ENCODE measurements at places on chromosomes 16 and 17.

DNA sequence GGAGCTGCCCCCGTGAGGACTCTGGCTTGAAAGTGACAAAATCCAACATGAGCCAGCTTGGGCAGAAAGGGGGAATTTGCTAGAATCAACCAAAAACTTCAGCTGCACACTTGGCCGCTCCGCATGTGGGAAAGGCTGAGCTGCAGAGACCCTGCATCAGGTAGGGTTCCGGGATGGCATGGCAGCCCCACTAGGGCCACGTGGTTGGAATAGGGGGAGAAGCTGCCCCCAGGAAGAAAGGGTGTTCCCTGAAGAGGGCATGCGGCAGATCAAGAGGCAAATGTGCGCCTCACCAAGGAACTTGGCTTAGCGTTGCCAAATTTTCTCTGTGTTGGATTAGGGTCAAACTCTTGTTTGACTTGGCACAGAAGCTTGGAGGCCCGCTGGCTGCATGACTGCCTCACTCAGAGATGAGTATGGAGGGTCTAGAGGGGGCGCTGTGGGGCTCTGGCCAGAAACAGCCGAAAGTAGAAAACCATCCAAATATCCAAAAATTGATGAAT lies 29.2 kb upstream of the WFIKKN2 start:
- no peak for DNase-seq

DNA sequence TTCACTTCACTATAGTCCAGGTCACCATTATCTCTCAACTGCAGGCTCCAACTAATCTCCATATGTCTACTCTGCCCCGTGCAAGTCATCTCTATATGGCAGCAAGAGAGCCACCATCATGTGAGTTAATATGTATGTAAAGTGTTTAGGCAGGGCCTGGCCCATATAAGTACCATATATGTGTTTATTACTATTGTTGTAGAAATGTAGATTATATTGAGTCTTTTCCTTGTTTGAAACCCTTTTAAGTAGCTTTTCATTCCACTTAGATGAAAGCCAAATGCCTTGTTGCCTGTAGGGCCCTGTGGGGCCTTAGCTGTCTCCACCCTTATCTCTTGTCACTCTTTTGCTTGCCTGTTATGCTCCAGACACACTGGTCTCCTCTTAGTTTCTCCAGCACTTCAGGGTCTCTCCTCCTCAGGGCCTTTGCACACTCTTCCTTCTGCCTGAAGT lies 164.0 kb downstream of the PHKB start:
- DNase-seq: no peak

DNA sequence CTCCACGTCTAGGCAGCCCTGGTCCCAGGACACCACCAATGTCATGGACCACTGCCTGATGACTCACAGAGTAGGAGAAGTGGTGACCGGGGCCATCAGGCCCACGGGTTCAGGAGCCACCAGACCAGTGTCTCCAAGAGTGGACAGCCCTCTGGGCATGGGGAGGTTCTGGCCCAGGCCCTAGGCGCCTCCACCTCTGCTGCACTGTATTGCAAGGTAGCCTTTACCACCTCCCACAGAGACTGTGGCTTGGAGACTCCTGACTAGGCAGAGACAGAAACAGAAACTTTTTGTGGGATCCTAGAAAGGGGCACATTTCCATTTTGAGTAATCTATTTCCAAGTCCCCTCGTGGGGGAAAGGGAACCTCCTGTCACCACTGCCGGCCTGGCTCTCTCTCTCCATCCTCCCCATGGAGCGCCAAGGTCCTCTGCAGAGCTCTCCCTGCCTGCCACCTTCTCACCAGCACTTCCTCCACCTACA lies 2.9 kb downstream of the CDIP1 start:
- no peak for DNase-seq

DNA sequence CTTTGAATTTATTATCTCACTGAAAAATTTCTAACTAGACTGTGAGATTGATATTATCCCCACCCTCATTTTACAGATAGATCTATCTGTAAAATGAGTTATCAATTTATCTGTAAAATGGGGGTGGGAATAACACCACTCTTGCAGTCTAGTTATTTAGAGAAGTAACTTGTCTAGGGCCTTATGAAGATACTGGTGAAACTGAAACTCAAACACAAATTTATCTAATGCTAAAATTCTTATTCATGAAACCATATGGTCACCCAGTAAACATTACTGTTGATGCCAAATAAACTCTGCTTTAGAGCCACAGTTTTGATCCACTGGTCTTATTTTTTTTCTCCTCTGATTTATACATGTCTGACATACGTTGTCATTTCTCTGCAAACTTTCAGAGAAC lies 52.1 kb upstream of the SMIM36 start:
- no peak for DNase-seq

- no peak for DNase-seq
Observed at GRCh38 chr17:10116267-10116666, 82.1 kb downstream of the GAS7 start.

GRCh38 chr16:75058806-75059205 lies 57.8 kb downstream of the LDHD start:
- no peak for DNase-seq

DNA sequence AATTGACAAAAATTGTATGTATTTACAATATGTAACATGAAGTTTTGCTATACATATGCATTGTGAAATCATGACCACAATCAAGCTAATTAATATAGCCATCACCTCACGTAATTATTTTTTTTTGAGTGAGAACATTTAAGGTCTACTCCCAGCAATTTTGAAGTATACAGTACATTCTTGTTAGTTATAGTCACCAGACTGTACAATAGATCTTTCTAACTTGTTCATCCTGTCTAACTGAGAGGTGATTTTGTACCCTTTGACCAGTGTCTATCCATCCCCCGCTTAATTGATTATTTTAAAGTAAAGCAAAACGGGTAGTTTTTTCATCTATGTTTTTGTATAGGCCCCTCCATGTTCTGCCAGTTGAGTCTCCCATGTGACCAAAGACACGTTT lies 30.3 kb downstream of the NTN1 start:
- no peak for DNase-seq

GRCh38 chr17:5843366-5844026 lies 226.7 kb upstream of the WSCD1 start:
- no peak for DNase-seq

DNA sequence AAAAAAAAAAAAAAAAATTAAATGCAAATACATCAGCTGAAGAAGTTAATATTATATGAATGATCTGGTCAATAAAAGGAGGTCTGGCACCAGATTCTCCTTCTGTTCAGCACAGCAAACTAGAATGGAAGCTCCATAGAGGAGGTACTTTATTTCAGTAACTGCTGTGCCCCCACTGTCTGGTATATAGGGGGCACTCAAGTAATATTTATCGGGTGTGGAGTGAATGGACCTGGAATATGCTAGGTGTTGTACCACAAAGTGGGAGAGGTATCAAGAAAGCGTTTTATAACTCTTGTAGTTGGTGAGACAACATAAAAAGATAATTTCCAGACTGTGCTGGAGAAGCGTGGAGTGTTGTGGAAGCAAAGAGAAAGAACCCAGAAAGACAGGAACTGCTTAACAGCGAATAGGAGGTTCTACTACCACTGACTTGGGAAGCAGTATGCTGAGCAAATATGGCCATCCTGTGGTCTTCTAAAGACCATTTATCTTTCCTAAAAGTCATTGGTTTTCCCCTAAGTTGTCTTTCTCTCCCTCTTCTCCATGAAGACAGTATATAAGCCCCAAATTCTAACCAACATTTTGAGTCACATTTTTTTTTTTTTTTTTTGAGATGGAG lies 12.2 kb upstream of the PRKCA start:
- DNase-seq: no peak

- no peak for DNase-seq
Observed at GRCh38 chr16:47578573-47578972, 117.4 kb downstream of the PHKB start.

DNA sequence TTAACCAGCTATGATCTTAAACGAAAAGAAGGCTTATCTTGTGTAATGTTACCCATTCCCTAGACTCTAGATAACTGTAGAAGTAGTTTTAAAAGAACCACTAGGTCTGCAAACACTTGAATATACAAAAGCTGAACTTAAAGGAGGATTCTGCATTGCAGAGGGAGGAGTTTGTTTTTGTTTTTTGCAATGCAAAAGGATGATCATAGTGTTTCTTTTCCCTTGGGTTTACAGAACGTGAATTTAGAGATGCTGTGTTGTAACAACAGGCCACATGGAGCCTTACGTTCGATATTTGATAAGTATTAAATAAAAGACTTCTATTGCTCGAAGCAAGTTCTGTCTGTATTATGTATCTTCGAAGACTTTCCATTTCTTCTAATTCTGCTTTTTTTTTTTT lies 77.6 kb downstream of the CHD9 start:
- DNase-seq: no peak

DNA sequence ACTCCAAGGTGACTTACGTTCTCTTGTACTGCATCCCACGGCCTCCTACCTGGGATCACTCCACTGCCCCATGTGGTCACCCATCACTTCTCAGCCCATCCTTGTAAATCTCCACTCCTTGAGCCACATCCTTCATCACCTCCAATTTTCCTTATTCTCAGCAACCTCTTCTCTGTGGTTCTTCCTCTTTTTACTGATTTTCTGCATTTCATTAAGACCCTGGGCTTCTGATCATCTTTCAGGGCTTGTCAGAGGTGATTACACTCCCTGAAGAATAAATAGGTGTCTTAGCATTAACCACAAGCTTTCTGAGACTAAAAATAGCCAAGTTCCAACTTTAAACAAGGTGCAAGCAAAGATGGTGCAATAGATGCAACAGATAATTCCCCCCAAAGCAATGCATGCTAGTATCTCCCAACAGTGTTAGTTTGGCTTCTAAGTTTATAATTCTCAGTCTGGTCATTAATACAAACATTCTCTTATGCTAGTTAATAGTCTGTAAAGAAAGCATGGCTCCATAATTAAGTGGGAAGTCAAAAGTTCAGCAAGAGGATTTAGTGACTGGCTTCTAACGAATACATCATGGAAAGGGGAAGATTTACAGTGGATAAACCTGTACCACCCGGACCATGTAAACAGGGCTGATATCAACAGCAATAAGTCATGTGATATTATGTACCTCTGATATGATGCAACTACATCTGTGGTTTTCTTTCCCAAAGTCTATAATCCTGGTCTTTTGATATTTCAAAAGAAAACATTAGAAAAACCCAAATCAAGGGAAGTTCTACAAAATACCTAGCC lies 47.4 kb upstream of the FOXJ1 start:
- no peak for DNase-seq

- no peak for DNase-seq
Observed at GRCh38 chr16:8858994-8859912, 9.6 kb downstream of the CARHSP1 start.

- no peak for DNase-seq
Observed at GRCh38 chr17:50863221-50863843, 2.8 kb downstream of the TOB1 start.

DNA sequence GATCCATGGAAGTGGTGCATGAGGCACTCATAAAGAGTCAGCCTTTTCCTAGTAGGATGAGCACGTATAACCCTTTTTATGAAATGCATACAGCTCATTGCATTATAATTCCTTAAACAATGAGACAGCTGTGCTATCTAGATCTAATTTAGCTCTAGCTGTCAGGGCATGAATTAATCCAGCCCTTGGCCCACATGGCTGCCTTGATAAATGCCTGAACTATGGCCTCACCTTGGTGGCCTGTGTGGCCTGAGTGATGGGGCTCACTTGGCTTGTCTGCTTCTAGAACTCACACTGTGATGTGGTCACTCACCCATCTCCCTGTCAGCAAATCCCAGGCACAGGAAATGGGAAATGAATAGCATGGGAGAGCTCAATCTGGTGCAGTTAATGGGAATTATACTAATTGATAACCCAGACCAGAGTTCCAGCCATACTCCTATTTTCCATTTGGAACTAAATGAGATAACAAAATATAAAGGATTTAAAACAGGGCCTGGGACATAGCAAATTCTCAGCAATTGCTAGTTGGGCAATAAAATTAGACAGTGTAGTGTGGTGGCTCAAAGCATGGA lies 153.6 kb downstream of the HS3ST2 start:
- no peak for DNase-seq

DNA sequence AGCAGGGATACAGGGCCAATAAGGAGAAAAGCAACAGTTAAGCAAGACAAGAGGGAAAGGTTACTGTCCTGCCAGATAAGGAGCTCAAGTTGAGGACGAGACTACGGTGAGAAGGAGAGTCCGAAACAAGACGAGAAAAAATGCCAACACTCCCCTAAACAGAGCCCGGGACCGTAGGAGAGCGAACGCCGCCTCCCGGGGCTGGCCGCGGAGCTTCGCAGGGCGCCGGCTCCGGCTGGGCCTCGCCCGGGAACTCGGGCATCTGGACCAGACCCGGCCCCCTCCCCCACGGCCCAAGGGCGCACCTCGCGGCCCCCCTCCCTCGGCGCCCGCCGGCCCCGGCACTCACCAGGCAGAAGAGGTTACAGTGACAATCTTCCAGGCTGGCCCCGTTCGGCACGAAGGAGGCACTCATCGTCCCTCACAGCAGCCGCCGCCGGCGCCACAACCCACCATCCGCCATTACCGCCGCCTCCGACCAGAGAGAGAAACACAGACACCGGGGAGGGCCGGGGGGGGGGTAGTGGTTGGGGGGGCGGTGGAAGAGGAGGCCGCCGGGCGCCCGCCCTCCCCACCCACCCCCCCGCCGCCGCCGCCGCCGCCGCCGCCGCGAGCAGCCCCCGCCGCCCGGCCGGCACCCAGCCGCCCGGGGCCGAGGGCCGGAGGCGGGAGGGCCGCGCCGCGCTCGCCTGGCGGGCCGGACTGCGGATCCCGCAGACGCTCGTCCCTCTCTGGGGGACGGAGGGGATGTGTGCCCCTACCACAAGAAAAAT lies at the start of gene MED13:
MED13 (minus strand) TSS at position 488 of the 773 bp plus-strand sequence; CDS start at position 415, 73 bp downstream.
- peak; percentile 62 for DNase-seq

DNA sequence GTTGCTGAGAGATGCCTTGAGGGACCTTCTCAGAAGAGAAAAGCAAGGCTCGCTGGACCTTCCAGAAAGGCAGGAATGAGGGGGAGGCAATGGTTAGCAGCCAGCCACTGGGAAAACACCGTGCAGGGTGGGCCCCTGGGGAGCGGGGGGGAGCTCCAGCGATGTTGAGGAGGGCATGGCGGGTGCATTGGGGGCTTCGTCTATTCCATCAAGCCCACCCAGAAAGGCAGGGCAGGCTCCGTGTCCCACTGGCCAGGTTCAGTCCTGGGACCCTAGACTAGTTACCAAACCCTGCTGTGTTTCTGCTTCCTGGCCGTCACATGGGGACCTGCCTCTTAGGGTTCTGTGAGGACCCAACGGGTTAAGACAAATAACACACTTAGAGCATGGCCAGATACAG lies 64.6 kb downstream of the AXIN2 start:
- no peak for DNase-seq

DNA sequence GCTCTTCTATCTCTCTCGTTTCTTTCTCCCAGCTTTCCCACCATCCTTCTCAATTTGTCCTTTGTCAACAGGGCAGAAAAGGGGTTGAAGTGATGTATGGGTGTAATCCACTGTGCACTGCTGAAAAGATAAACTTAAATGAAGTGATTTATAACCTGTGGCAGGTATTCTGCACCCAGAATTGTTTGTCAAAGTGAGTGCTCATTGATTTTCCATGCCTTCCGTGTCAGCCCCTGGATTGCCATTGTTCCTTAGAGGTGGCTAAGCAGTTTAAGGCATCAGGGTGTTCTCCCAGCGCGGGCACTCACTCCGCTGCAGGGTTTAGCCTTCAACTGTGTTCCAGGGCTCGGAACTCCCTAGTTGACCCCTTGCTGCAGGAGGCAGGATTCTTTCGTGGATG lies 82.9 kb downstream of the PITPNC1 start:
- DNase-seq: no peak

GRCh38 chr17:29195465-29196081 lies 15.4 kb upstream of the MYO18A start:
- no peak for DNase-seq

- DNase-seq: no peak
Observed at GRCh38 chr17:55301521-55302406, 37.0 kb downstream of the HLF start.
